ENCODE measurements at places on chromosomes 6 and 20. TPM values are rescaled to one million over a fixed set of nuclear protein-coding genes. Genes with fewer than 3 reads are reported as not detected.

SLC17A2 gene
- not detected for total RNA-seq

EYA4 gene
- total RNA-seq, result under 0.01 TPM

TUBB2B gene
- 5.2 TPM for total RNA-seq

KIF13A gene
- 53.8 TPM for total RNA-seq

BAG2 gene
- total RNA-seq, result 32.8 TPM

CNR1 gene
- not detected for total RNA-seq

TCP11 gene
- total RNA-seq, result 0.32 TPM

- peak; percentile 88 for DNase-seq
These were observed 3.2 kb upstream of the SDHAF4 start for GRCh38 chr6:70563530-70563929.

GRCh38 chr20:24986436-24987015, 6.0 kb downstream of the APMAP start:
- DNase-seq, result no peak

DNA sequence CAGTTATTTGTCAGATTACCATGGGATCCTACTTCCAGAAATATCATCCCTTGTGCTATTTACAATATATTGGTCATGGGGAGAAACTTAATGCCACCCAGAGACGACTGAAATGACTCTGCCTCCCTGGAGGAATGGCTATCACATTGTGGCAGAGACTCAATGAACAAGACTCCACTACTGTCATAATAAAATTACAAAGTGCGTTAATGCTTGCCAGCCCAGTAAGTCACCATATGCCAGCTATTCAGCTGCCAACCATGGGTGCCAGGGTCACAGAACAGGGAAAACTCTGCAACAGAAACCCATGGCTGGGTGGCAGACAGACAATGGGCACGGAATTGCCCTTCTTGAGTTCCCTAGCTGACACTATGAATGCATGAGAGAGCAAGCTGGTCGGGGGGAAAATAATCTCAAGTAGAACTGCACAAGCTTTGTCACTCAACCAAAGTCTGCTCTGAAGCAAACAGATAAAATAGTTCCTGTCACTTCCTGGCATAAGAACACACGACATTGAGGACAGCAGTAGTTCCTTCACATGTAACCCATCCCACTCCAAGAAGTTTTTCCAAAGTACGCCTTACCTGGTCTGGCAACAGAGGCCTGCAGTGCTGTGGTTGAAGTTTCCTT, 32.1 kb downstream of the TP53INP2 start:
- no peak for DNase-seq

DNA sequence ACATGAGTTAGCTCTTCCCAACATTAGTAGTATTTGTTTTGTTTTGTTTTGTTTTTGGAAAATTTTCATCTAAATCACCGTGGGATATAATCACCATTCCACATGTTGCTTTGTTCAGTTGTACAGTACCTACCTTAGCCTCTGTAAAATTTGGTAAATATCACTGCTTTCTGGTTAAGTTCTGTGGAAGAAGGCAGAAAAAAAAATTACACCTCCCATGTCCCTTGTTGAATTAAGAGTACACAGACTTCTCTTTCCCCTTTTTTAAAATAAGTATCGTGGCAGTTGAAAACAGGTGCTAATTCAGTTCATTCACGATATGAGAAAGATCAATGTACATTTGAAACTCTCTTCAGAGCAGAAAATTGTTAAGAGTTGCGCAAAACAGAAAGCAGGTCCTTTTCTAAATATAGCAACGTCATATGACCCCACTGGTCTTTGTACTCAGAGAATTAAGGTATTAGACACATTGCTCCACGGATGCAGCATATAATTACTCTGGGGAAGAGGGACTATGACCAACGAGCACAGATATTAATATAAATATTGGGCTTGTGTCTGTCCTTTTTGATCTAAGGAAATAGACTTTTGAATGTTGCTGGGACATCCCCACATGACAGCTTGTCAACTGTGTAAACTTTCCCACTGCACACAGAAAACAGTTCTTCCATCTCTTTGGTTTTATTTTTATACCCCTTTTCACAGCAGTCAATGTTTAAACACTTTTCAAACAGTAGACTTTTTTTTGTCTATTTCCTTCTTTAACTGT, 58.6 kb upstream of the ZNF217 start:
- peak; percentile 71 for DNase-seq

- DNase-seq, result no peak
These were observed 222.4 kb downstream of the UNC5CL start for GRCh38 chr6:40816601-40817000.

- no peak for DNase-seq
These were observed 29.3 kb upstream of the ARMH2 start for GRCh38 chr6:24827970-24828369.

DNA sequence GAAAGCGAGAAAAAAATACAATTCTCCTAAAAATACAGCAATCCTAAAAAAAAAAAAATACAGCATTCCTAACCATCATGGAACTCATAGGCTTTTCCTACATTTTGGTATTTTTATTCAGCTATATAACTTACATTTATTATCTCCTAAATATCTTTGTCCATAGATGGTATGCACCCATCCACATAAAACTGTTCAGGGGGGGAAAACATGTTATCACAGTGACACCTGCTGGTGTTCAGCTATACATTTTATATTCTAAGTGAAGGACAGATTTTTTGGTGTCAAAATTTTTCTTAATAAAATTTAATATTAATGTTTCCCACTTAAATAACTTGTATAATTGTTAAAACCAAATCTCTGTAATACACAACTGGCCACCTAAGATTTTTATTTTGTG, 58.0 kb downstream of the BLOC1S5 start:
- peak; percentile 62 for DNase-seq

- DNase-seq, result peak; percentile 9
These were observed 44.1 kb upstream of the RIN2 start for GRCh38 chr20:19713822-19714578.

DNA sequence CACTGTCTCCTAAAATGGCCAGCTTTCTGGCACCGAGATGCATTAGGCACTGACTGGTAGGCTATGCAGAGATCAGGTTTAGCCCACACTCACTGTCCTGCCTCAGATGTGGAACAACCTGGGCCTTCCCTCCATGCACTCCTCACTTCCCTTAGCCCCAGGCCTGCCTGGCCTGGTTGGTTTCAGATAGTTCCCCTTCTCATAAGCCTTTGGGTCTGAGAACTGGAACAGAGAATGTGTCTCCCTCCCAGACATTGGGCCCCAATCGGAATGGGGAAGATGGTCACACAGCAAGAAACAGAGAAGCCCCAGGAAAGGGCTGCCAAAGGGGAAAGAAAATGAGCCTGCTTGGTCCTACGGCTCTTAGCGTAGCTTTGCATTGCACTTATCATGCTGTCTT, 762.1 kb upstream of the CHD6 start:
- DNase-seq, result no peak

DNA sequence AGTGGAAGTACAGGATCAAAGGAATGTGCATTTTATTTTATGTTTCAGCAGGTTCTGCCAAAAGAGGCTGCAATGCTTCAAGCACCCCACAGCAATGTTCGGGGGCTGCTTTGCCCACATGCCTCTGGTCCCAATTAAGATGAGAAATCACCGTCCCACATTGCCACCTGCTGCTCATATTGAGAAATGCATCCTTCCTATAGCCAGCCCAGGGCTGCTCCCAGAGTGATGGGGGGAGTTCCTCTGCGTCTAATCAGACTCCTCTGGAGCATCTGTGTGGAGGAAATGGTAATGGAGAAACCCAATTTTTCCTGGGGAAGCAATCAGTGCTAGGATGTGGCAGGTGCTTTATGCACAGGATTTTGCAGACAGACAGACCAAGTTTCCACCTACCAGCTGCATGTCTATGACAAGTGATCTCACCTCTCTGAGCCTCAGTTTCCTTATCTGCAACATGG, 33.7 kb downstream of the PTGIS start:
- DNase-seq, result peak; percentile 42

DNA sequence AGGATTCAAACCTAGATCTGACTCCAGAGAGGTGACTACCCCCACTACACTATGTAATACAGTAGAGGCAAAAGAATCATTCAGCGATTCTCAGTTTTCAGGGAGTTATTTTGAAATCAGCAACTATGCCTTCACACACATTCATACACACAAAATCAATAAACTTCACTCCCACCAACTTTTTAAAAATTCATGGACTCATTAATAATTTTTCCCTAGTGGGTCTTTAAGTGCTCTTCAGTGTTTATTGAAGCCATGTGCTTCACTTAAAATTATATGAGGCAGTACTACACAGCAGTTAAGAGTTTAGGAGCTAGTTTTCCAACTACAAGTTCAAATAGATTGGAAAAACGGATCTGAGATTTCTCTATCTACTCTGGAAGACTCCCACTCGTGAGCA, 452.7 kb upstream of the ADGRB3 start:
- no peak for DNase-seq

- no peak for DNase-seq
These were observed 45.2 kb upstream of the LY86 start for GRCh38 chr6:6543181-6543879.

GRCh38 chr6:113713665-113714064, 143.5 kb upstream of the MARCKS start:
- DNase-seq, result no peak

DNA sequence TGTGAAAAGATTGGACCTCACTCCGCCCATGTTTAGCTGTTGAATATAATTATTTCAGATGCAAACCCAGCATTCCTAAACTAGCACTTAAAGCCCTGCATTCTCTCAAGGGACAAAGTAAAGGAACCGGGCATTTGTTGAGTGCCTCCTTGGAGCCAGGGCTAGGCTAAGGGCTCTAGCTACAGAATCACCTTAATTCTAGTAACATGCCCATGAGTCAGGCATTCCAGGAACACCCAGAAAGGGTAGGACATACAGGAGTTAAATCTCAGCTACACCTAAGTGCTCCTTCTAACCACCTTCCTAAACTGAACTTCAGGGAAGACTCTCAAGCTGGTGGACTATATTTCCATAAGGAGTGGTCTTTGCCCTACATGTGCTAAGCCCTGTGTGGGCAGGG, 89.4 kb downstream of the SLC24A3 start:
- DNase-seq, result no peak

DNA sequence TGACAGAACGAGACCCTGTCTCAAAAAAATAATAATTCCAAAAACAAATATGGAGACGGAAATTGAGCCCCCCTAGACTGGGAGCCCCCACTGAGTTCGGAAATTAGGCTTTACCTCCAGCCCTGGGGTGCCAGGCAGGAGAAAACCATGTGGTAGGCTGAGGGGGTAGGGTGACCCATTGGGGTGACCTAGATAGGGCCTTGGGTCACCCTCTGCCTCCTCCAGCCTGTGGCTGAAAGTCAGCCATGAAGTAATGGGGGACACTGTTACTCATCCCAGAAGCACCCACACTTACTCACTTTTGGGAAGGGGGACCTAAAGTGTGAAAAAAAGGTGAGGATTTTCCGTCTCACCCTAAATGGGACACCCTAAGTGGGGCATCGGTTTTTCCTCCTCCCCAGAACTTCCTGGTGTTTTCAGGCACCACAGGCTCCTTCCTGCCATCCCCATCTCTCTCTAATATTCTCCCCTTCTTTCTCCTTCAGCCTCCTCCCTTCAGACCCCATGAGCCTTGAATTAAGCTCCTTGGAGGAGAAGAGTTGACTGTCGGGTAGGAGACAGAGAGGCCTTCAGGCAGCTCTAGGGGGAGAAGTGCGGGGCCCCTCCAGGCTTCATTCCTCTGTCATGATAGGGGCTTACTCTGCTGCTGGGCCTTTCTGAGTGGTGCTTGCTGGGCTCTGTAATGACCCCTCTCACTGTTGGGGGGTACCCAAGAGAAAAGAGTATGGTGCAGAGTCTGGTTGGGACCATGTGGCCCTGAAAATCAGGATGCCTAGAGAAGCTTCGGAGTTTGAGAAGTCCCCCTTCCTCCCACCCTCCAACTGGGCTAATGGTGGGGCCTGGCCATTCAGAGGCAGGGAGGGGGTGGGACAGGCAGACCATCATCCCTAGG, 2.4 kb downstream of the LTB start:
- DNase-seq, result no peak

Measured in fibroblast of villous mesenchyme (primary cell).